Activated naive CD8-positive, alpha-beta T cell treated with anti-CD3 and anti-CD28 coated beads, Interleukin-2, amount 50 U/mL, for 24 hours (primary cell): ENCODE measurements at places on chromosomes 3 and 15.
A peak's percentile ranks its signal among the peaks of the same experiment; 100 is the strongest.

DNA sequence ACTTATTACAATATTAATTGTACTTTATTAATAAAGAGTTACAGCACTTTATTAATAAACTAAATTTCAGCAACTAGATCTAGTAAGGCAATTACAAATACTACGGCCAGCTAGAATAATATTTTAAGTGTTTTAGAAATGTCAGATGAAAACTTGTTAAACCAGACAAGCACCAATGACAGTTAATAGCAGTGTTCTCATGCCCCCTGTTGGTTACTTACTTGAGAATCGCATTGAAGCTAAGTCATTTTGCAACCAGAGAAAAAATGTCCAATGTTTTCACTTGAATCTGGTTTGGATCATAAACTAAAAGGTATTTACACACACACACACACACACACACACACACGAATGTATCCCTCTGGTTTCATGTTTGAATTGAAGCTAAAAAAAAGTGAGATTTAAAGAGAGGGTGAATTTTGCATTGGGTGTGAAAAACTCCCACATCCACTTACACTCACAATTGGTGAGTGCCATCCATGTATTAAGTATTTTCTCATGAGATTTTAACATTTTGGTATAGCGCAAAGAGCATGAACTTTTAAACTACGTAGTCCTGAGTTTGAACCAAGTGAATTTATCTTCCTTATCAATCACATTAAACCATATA lies 347.7 kb downstream of the ZBBX start:
- no peak for DNase-seq

DNA sequence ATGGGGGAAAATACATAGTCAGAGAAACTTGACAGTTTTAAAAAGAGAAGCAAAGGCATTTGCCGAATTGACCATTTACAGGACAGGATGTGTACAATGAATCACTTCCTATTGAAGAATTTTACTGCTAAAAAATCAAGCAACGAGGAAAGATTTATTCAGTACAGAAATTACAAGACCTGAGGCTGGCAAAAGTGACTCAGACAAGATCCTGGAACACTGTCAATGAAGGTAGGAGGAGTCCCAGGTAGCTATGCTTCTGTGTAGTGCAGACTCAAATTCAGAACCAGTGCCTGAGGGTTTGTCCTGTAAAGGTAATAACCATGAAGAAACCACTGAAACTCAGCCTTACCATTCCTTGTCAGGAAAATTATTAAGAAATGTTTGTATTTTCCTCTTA lies 120.9 kb downstream of the ZMAT3 start:
- DNase-seq, result no peak

GRCh38 chr3:194282436-194283122 lies 68.5 kb downstream of the CPN2 start:
- DNase-seq, result no peak

DNA sequence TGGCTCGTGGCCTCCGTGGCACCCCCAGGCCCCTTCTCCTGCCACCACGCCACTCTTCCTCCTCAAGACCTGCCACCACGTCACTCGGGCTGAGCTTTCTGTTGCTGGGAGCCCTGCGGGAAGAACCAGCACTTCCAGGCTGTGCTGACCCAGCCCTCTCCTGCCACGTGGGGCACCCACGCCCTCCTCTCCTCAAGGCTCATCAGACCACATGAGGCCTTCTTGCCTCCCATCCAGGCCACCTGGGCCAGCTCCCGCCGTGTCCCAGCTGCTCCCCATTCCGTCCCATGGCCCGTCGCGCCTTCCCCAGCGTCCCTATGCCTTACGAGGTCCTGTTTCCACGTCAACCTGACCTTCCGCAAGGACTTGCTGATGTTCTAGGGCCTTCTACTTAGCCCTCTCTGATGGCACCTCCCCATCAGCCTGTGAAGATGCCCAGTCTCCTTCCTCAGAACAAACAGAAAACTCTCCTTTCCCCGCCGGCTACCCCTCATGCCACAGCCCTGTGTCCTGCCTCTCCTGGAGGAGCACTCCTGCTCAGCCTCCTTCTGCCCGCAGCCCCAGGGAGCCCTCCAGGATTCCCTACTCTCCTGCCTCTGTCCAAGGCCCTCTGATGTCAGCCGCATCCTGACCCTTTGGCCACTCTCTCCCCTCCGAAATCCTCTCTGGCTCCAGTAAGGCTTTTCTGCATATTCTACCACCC lies 71.1 kb upstream of the BLM start:
- DNase-seq, result no peak

- DNase-seq, result no peak
Observed at GRCh38 chr15:77510066-77511057, 89.7 kb downstream of the HMG20A start.

GRCh38 chr3:112354642-112355306 lies 21.8 kb downstream of the CD200 start:
- no peak for DNase-seq

GRCh38 chr3:61460636-61461035 lies 100.7 kb upstream of the PTPRG start:
- DNase-seq, result no peak

- DNase-seq, result no peak
Observed at GRCh38 chr3:186994000-186994955, 64.0 kb downstream of the ST6GAL1 start.

DNA sequence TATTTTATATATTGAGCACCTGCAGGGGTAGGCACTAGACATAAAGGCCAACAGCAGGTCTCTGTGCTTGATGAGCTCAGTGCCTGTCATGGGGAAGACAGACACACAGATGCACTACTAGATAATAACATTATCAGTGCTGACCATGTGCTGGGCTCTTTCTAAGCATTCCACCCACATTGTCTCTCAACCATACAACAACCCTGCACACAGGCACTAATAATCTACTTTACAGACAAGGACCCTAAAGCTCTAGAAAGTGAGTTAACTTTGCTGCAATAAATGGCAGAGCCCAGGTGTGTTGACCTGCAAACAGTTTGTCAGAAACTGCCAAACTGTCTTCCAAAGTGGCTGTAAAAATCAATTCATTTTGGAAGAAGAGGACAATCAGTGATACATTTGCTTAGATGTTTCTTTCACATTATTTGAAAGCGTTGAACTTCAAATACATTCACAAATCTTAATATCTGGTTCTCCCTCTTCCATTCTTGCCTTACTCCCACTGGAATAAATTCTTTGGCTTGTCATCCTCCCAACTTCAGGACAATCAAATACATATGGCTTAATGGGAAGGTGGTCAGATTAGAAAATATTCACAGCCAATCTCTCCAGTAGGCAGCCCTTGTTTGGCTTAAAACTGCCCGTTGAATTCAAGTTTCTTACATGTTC lies 11.0 kb upstream of the PP2D1 start:
- DNase-seq, result no peak

DNA sequence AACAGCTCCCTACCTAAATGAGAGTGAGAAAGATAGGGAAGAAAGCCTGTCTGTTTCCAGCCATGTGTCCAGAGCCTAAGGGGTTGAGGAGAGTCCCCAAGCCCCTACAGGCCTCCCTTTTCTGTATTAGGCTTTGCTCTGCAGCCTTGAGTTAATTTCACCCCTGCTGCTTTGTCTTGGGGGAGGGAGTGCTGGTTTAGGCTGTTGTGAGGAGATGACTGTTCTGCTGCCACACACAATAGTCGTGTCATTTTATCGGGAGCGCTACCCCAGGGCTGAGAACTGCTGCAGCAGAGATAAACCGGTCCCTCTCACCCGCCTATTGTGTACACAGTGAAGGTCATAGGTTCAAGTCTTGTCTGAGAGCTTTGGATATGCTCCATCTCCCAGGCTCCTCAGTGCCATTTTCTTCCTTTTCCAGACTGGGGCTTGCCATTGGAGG lies 1.4 kb downstream of the ZNF609 start:
- peak; percentile 34 for DNase-seq

DNA sequence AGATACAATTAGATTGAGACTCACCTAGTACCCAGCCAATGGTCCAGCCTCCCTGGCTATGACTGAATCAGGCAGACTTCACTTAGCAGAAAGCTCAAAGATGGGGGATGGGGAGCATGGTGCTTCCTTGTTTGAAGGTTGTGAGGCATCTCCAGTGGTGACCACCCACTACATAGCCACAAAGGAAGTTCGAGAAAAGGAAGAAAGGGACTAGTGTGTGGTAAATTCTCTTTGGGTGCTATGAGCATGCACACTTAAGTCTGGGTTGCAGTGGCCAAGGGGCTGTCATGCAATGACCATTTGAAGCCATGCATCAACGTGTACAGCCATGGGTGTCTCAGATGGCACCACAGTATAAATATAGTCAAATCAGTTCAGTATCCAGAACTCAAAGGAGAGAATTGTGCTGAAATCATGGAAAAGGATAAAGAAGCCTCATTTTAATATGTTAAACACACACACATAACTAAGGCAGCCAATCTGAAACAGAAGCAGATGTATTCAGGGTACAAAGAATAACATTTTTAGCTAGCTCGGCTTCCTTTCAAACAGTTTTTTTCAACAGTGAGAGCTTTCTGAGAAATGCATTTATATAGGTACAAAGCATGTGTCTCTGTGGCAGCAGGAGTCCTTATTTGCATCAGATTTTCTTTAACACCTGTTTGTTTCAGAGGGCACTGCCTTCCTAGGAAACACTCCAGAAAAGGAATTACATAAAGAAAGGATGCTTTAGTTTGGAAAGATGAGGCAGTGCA lies 275.5 kb downstream of the GAP43 start:
- no peak for DNase-seq

DNA sequence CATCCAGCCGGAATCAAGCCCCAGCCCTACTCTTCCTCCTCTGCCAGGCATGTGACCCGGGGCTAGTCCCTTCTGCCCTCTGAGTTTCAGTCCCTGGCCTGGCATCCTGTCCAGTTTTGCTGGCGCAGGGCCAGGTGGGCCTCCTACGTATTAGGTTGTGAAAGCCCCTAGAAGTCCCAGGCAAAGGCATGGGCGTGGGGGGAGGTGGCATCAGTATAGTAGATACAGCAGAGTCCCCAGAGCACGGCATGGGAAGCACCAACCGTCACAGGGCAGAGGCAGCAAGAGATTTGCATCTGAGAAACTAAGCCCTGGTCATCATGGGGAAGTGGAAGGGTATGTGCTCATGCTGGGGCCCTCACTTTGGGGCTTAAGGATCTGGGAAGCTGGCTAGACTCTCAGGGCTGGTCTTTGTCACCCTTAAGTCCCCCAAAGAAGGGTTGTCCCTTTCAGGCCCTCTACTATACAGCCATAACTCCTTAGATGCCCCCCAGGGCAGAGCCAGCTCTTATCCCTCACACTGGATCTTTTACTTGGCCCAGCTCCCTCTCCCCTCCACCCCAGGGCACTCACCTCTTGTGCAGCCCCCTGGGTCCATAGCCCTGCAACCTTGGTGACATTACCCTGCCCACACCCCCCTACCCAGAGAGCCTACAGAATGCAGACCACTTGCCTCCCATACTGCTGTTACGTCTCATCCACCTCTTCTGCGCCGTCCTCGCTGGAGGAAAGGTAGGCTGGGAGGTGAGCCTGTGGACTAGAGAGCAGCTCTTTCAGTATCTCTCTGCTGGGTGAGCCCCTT lies 11.3 kb downstream of the NBEAL2 start:
- DNase-seq, result no peak

- no peak for DNase-seq
Observed at GRCh38 chr3:133928903-133929607, 33.4 kb upstream of the RAB6B start.

DNA sequence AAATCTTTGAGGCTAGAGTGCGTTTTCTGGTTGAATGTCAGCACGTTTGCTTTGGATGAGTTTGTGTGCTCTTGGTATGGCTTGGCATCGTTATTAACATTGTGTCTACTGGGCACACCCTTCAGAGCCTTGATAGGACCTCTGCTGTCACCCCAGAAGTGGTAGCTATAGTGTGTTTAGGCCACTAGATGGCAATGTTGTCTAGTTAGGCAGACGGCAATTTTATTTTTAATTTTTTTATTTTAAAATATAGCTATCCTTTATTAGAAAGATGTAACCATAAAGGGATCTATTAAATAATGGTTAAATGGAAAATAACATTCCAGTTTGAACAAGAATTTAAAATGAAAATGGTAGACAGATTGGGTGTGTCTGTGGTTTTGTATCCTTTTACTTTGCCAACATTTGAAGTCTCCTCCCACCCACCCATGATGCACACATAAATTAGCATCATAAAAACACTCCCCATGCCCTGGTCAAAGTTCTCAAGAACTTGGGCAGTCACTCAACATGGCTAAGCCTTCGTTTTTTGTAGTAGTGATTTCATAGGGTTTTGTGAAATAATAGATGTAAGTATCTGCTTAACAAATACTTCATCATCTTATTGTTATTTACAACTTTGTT lies 200.7 kb downstream of the KCNH8 start:
- DNase-seq, result no peak

DNA sequence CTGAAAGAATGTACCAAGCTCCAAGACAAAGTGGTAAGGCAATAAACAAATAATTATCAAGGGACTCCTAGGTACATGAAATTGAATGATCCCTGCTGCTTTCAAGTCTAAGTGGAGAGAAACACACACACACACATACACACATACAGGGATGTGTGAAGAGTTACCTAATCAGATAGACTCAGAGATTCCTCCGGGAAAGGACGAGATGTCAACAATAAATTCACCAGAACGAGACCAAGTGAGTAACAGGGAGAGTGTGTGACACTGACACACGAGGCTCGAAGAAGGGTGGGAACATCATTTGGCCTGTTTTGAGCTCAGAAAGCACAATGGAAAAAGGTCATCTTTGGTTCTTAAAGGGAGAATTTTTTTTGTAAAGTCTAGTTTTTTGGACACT lies 13.4 kb downstream of the LRIG1 start:
- DNase-seq, result no peak

DNA sequence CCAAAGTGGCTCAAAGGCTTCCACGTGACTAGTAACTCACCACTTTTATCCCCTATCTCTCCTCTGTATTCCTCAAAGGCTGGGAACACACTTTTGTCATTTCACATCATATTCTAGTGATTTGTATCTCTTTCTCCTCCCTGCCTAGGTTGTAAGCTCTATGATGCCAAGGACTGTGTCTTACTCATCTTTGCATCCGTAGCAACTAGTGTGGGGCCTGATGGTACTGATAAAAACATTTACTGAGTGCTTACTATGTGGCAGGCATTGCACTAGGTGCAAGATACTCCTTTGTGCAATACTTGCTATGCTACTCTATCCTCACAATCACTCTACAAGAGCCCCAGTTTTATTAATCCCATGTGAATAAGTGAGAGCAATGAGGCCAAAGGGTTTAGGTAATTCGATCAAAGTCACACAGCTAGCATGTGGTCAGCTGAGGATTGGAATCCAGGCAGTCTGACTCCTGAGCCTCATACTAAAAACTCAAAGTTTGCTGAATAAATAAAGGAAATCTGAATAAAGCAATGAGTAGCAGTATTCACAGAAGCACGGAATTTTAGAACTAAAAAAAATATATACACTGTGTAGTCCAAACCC lies 342.6 kb upstream of the ICE2 start:
- DNase-seq, result no peak

DNA sequence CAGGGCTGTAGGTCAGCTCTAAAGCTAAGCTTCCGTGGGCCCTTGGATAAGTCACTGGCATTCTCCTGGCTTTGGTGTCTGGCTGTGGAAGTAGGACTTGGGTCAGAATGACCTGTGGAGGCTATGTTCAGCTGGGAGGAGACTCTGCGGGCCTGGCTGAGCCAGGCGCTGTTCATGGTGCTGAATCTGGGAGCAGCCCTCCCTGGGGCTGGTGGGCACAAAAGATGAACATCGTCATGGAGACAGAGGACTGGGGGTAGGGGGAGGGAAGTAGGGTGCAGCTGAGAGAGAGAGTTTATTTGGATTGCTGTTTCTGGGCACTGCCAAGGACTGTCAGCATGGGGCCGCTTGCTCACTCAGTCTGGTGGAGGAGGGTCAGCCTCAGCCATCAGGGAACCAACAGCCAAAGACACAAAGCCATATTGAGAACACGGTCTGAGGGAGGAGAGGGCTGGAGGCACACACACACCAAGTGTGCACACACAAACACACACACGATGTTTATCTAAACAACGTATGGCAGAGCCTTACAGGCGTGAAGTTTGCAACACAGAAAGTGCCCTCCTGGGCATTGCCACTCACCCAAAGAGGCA lies 120.7 kb upstream of the LINGO1 start:
- peak; percentile 13 for DNase-seq
